Activated CD4-positive, CD25-positive, alpha-beta regulatory T cell treated with anti-CD3 and anti-CD28 coated beads, Interleukin-2, amount 50 U/mL, for 16 hours (primary cell): ENCODE measurements at places on chromosomes 5 and 9.

DNA sequence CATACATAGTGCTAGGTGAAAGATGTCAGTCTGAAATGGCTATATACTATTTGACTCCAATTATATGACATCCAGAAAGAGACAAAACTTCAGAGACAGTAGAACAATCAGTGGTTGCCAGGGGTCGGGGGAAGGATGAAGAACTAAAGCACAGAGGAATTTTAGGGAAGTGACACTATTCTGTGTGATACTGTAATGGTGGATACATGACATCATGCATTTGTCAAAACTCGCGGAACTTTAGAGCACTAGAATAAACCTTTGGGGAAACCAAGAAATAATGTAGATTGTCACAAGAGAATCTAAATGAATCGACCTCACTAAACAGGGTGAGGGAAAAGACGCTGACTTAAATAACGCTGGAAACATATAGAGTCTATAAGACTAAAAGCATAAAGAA is 107.0 kb upstream of the RETREG1 start:
- DNase-seq: no peak

DNA sequence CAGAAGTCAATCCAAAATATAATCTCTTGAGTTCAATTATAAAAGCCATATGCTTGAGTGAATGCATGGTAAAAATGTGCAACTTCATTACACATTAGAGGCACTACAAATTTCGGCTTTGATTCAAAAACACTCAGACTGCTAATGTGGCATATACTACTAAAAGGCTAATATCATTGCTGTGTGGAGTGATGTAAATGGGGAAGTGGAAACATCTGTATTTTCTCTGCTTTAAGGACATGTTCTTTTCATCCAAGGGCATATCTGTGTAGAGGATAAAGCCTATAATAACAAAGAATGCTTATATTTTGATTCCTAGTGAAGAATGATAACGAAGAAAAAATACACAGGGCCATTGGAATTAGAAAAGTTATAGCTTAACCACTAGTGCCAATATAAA is 643.9 kb upstream of the ZNF608 start:
- no peak for DNase-seq

GRCh38 chr5:150578781-150579461 is 61.5 kb upstream of the SYNPO start:
- no peak for DNase-seq

GRCh38 chr9:125867751-125868415 is 120.7 kb downstream of the PBX3 start:
- DNase-seq: no peak

GRCh38 chr9:4792054-4792571 is 631 bp upstream of the RCL1 start:
- peak; percentile 12 for DNase-seq

- DNase-seq: no peak
Observed at GRCh38 chr9:83622433-83622938, 457 bp upstream of the IDNK start.

DNA sequence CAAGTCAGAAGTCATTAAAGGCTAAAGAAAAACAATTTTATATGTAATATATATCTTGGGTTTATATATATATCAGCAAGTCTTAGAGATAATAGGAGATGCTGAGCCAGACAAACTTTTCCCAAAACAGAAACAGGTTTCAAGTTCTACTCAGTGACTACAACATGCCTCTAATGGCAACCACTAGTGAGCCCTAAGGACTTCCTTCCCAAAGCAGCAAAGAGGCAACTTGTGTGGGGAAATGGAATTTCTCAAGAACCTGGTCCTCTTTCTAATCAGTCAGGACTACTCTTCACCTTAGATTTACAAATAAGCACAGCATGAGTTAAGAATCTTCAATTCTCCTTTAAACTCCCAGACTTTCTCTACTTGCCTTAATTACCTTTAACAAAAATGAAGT is 17.6 kb downstream of the RNF38 start:
- DNase-seq: no peak

- no peak for DNase-seq
Observed at GRCh38 chr9:78038620-78039300, 7.1 kb upstream of the GNAQ start.

DNA sequence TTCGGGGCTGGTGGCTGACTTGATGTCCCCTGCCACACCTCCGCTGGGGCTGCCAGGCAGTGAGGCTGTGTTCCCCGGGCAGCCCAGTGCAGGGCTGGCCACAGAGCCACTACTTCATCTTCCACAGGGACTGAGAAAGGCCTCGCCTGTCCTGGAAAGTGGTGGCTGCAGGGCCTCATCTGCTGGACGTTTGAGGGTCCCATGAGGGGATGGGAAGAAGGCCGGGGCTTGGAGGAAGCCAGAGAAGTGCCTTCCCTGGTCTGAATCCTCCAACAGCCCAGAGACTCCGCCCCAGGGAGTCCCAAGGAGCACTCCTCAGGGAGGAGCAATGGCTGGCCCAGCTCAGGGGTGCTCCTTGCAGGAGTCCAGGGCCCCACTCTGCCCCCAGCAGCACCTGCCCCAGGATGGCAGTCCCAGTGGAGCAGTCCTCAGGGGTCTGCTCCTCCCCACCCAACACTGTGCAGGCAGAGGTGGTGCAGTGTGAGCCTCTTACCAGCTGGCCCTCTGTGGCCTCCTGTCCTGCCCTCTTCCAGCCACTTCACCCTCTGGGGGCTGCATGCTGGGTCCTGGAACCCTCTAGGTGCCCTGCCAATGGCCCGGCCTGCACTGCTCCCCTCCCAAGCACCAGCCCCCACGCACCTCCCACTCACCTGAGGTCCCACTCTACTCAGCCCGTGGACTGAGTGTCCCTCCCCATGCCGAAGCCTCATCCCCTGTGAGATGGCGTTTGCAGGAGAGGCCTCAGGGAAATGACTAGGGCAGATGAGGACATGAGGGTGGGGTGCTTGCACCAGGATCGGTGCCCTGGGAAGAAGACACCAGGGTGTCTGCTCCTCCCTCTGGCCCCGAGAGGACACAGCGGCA is 47.3 kb upstream of the COL5A1 start:
- no peak for DNase-seq

DNA sequence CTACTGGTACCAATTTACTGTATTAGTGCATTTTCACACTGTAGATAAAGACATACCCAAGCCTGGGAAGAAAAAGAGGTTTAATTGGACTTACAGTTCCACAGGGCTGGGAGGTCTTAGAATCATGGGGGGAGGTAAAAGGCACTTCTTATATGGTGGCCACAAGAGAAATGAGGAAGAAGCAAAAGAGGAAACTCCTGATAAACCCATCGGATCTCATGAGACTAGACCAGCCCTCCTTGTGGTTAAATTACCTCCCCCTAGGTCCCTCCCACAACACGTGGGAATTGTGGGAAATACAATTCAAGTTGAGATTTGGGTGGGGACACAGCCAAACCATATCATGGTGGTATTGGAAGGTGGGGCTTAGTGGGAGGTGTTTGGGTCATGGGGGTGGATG is 56.5 kb upstream of the SPDL1 start:
- DNase-seq: no peak

- DNase-seq: no peak
Observed at GRCh38 chr9:132002643-132003318, 76.9 kb downstream of the MED27 start.

DNA sequence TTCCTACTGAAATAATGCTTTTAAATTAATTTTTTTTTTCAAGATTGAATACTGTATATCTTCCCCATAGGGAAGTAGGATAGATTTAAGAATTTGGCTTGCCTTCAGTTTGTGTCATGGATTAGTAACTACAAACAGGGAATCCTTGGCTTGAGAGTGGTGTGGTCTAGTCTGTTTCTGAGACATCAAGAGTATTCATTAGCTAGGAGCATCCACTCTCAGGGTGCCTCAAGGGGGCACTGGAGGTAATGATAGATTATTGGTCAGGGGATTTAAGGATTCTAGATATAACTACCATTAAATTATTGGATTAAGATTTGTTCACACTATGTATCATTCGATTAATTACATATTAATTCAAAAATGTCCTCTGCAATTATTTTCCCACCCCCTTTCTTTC is 91.8 kb upstream of the TXNDC8 start:
- no peak for DNase-seq
